ENCODE measurements at places on chromosomes 13 and 19.

DNA sequence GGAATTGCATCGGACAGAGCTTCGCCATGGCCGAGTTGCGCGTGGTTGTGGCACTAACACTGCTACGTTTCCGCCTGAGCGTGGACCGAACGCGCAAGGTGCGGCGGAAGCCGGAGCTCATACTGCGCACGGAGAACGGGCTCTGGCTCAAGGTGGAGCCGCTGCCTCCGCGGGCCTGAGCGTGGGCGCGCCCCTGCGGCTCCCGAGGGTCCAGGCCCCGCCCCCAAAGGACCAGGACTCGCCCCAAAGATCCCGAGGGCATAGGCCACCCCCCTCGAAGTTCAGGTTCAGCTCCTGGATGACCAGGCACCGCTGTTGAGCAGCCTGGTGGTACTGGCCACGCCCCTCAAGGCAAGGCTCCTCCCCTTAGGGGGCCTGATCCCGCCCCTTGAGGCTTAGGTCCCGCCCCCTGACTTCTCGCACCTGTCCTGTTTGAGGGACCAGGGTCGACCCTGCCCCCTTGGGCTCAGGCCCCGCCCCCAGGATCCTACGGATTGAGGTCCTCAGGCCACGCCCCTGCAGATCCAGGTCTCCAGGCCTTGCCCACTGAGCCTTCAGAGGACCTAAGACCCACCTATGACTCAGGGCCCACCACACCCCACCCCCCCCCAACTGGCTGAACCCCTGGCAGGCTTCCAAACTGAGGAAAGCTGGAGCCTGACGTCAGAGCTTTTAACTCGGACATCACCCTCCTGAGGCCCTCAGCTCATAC lies 43.1 kb downstream of the CYP4F22 start:
- ATAC-seq: peak; percentile 29

GRCh38 chr19:45934551-45935230 lies 20.1 kb upstream of the NANOS2 start:
- no peak for ATAC-seq

- no peak for ATAC-seq
Measured at GRCh38 chr13:113394339-113394640, 30.4 kb upstream of the GRTP1 start.

- peak; percentile 13 for ATAC-seq
Measured at GRCh38 chr19:17455308-17456123, 5.2 kb downstream of the NXNL1 start.

DNA sequence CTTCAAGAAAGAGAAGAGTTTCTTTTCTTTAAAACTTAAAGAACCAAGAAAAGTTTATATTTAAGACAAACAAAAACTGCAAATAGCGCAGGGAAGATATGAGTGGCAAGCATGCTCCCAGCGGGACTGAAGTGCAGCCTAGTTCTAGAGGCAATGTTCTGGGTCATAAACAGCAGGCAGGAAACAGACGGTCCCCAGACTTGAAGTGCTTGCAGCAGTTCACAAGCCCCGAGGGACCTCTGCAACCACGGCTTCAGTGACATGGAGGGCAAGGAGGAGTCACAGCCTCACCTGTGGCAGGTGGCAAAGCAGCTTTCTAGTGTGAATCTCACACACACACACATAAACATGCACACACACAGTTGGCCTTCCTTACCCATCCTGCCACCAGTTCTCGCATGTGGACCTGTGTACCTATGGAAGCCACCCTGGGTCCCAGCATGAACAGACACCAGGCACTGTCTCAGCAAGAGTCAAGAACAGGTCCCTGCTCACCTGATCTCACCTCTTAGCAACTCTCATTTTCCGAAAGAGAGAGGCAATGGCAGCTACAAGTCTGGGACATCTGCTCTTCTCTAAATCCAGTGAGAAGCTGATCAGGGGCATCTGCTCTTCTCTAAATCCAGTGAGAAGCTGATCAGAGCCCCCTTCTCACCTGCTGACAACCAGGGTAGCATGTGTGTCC lies 162.0 kb downstream of the EFNB2 start:
- ATAC-seq: no peak

DNA sequence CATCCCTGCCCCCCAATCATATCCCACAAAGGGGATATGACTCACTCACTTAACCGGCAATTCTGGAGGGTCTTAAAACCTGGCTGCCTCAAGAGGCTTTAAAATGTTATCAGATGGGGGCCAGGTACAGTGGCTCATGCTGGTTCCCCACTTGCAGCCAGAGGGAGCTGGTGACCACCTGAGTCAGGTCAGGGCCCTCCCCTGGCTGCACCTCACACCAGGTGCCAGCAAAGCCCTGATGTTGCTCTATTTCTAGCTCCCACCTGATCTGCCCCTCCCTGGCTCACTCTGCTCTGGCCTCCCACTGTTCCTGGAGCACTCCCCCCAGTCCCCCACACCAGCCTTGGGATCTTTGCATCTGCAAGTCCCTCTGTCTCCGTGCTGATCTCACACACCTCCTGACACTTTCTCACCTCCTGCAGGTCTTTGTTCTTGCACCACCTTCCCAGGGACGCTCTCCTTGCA lies 14.2 kb downstream of the HPN start:
- ATAC-seq: no peak

DNA sequence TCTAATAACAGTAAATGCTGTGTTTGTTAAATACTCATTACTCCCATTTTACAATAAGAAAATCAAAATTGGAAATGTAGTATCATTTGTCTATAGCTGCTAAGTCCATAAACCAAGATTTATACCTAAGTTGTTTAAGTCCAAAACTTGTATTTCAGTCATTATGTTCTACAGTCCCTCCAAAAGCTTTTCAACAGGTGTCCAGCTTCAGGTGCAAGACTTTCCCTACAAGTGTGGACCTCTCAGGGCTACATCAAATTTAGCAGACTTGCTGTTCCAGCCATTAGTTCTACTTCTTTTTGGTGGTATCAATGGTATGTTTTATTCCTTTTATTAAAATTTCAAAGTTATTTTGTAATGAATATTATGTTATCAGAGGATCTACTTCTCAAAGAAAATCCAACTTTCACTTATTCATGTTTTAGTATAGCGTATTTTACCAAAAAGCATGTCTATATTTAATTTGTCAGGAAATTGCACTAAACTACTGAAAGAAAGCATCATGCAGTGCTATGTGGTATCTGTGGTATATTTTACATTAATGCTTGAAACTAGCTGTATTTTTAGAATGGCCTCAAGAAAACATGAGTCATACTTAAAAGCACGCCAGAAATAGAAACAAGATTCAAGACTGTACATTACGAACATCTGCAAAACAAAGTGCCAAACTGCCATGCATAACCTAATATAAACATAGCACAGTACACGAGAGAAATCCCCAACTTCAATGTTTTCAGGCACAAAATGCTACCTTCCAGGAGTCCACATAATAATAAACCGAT lies 44.5 kb downstream of the VWA8 start:
- peak; percentile 87 for ATAC-seq

DNA sequence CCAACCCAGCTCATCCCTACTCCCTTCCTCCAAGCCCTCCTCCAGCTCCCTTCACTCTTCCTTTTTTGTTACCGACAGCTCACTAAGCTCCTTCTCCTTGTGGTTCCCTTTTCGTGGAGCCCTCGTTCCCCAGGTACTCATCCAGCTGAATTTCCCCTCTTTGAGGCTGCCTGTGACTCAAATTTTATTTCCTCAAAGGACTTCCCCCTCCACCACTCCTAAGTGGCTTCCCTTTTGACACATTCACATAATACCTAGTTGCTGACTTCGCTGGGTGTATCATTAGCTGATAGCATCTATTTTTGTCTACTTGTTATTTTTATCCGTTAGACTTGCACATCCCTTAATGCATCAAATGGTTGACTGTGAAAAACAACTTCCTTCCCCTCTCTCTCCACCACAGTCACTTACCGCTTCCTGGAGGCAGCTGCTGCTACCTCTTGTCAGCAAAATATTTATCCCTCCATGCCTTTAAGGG lies 14.5 kb downstream of the FFAR2 start:
- ATAC-seq: peak; percentile 73

- ATAC-seq: no peak
Measured at GRCh38 chr13:39874331-39875053, 219.0 kb downstream of the COG6 start.

GRCh38 chr19:38063928-38064327 lies 156.9 kb downstream of the SIPA1L3 start:
- ATAC-seq: no peak

DNA sequence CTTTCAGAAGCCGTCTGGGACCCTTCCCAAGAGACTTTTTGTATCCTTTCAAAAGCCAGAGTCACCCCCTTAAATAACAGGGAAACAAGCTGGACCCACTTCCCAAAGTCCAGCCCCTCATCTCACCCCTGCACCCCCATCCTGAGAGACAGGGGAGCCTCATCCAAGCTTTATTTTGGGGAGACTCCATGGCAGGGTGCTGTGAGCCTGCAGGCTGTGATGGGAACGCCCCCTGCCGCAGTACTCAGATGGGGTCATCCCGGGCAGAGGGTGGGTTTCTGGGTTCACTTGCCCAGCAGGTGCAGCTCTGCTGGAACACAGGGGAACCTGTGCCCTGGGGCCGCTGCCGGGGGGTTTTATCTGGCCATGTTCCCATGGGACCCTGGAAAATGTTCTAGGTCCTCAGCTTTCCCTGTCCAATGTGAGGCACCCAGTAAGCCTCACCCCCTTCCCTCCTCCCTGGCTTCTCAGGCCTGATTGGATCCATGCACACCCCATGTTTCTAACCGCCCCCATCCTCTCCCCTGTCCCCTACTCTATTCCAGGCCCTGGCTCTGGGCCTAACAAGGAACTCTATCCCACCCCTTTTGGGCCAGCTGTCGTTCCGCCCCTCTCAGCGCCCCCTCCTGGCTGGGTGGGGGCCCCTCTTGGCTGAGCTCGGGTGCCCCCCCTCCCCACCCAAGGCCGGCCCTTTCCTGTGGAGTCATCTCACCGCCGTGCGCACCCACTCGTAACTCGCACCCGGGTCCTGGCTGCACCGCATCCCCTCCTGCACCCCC lies 1.0 kb downstream of the HIF3A start:
- ATAC-seq: no peak

GRCh38 chr13:101972191-101972590 lies 429.7 kb downstream of the FGF14 start:
- no peak for ATAC-seq

DNA sequence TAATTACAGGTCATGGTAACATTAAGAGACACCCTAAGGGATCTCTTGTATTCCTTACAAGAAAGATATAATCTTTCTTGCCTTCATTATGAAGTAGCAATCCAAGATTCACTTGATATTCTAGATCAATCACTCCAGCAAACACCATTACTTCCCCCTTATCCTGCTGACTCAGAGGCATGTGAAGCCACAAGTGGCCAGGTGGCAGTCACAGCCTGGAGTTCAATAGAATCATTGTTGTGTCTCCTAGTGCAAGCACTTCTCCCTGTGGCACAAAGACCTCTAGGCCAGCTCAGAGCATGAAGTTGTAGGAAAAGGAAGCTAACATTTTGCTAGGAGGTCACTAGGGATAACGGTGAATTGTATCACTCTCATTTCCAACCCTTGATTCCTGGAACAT lies 864.3 kb upstream of the ATXN8OS start:
- no peak for ATAC-seq

- no peak for ATAC-seq
Measured at GRCh38 chr19:2148482-2149135, 2.8 kb downstream of the AP3D1 start.

- ATAC-seq: no peak
Measured at GRCh38 chr13:30158774-30159445, 148.4 kb downstream of the KATNAL1 start.

DNA sequence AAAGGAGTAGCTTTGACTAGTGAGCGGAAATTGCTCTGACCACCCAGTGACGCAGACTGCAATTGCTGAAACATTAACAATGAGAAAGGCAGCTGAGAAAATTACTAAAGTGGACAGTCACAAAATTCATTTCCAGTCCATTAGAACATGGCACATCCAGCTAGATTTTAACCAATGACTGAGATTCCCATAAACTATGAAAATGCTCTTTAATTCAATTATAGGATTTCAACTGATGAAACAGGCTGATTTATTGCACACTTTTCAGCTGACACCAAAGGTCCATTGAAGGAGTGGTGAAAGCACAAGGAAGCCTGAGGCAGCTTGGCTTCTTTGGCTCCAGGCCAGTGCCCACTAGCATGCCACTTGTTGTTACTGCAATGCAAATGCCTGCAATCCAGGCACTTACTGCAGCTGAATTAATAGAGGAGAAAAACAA lies 933.4 kb downstream of the SLITRK6 start:
- ATAC-seq: no peak

GRCh38 chr19:16001481-16002312 lies 52.9 kb downstream of the OR10H4 start:
- ATAC-seq: peak; percentile 89

- no peak for ATAC-seq
Measured at GRCh38 chr13:62687732-62688131, 1272.1 kb upstream of the PCDH20 start.

Data from activated CD4-positive, CD25-positive, alpha-beta regulatory T cell treated with anti-CD3 and anti-CD28 coated beads, Interleukin-2, amount 50 U/mL, for 24 hours (primary cell).